ENCODE measurements at places on chromosomes 6 and 20.

DNA sequence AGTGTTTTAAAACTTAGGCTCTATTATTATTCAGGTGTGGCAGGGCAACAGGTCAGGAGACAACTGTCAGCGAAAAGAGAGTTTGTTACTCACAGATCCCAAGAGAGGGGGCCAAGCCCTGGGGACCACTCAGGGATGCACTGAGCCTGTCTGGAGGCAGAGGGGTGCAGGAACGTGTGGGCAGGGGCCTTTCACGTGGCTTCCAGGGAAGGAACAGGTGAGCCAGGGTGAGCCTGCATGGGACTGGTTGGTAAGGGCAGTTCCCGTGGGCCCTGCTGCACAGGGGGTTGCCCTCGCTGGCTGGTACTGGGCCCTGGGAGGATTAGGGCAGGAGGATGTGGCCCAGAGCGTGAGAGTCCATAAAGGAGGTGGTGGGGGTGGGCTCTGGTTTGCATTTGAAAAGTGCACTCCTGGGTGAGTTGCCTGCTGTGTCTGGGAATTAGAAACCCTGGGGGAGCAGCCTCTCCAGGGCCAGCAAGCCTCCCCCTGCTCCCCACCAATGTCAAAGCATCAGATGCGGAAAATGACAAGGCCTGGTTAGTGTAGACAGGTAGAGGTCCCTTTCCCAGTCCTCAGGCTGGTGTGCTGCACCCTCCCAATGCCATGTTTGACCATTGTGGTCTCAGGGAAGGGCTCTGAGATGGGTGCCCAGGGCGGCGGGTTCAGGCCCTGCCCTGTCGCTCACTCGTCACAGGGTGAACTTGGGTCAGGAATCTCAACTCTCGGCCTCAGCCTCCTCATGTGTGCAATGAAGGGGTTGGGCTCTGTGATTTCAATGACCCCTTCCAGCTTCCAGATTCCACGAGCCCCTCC is 127.4 kb upstream of the RPS6KA2 start:
- DNase-seq, result no peak

GRCh38 chr6:37897818-37898515 is 78.4 kb downstream of the ZFAND3 start:
- no peak for DNase-seq

DNA sequence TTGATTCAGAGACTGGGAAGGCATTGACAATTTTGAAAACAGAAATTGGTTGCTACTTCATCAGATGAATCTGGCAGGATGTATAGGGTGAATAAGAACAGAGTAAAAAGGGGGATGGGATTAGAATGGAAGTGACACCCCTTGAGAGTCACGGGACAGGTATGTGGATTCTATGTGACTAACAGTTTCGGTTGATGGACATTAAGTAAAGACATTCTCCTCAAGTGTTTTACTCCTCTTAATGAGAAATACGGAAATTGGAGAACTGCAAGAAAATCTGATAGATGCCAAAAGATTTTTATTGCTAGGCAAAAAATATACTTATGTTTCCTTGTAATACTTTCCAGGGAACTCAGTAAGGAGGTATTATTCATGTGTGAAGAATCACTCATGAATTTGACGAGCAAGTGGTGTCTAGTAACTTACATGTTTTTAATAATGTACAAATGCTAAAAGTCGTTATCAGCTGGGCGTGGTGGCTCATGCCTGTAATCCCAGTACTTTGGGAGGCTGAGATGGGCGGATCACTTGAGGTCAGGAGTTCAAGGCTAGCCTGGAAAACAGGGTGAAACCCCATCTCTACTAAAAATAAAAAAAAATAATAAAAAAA is 135.8 kb downstream of the KIF16B start:
- DNase-seq, result no peak

- peak; percentile 63 for DNase-seq
These were observed 8.2 kb downstream of the DHX35 start for GRCh38 chr20:38970302-38970701.

GRCh38 chr20:361561-361960 is 14.7 kb downstream of the NRSN2 start:
- DNase-seq, result no peak

GRCh38 chr6:35161776-35162607 is 20.9 kb upstream of the TCP11 start:
- DNase-seq, result no peak

DNA sequence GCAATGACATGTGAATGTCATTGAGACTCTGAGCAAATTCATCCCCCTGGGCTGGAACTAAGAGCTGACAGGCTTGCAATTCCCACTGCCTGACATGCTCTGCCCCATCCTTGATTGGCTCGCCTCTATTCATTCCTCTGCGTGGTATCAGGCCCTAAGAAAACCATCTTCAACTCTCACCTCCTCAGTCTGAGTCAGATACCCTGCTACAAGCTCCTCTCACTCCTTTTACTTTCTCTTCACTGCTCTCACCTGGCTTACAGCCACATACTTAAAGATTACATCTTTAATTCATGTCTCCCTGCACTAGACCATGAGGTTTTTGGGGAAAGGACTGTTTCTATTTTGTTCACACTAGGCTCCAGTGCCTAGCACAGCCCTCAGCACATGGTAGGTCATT is 131.6 kb downstream of the KIF6 start:
- no peak for DNase-seq

- no peak for DNase-seq
These were observed 6.5 kb downstream of the NKAIN2 start for GRCh38 chr6:123810214-123810613.

GRCh38 chr20:15411781-15412180 is 1074.4 kb upstream of the FLRT3 start:
- no peak for DNase-seq

GRCh38 chr6:160974304-160974771 is 17.2 kb upstream of the MAP3K4 start:
- peak; percentile 86 for DNase-seq

- DNase-seq, result peak; percentile 76
These were observed 191.1 kb downstream of the FNDC1 start for GRCh38 chr6:159360306-159360705.

DNA sequence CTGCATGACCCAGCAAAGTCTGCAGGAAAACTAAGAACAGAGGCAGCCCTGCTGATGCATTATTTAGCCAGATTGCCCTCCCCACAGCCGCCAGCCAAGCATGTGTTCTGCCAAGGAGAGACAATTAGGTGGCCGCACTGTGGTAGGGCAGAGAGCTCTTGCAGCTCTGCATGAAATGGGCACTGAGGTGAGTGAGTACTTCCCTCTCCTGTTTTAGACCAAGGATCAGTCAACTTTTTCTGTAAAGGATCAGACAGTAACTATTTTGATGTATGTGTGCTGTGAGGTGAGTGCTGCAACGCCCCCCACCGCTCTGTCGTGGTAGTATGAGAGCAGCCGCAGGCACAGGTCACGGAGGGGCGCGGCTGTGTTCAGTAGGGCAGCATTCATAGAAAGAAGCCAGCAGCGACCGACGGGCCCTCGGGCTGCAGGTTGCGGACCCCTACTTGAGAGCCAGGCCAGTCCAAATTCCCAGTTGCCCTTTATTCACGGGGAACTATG is 23.8 kb upstream of the FAM50B start:
- DNase-seq, result peak; percentile 56

GRCh38 chr20:12211361-12211760 is 293.7 kb downstream of the BTBD3 start:
- no peak for DNase-seq
